Fibroblast of lung (primary cell): ENCODE measurements at places on chromosomes 4 and X. TPM values are rescaled to one million over a fixed set of nuclear protein-coding genes. Genes with fewer than 3 reads are reported as not detected.

GRCh38 chr4:108533245-108533844, 87.0 kb upstream of the RPL34 start:
- no peaks in the 10 kb centered on the region for H3K4me1 ChIP-seq
- no peak overlapping the region for H3K27ac ChIP-seq
- no peaks in the 10 kb centered on the region for H3K27me3 ChIP-seq

DNA sequence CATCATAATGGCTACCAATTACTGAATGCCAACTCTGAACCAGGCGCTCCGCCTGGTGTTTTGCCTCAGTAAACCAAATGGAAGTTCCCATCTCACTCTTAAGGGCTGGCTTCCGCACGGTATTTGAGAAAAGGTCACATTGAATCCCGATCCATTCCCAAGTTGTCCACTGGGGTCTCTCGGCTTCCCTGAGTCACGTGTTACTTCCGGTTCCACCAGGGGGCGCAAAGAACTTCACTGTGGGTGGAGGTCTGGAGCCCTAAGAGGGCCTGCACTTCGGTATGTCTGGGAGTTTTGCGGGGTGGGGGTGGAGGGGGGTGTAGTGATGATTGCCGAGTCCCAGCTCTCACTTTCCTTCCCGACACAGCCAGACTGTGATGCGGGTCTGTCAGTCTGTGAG, 13.4 kb upstream of the NHS start:
- H3K27me3 ChIP-seq: no peaks in the 10 kb centered on the region
- no peak overlapping the region for H3K4me3 ChIP-seq
- H3K4me1 ChIP-seq: no peaks in the 10 kb centered on the region
- H3K36me3 ChIP-seq: no peaks in the 10 kb centered on the region
- no peak overlapping the region for H3K27ac ChIP-seq

- H3K4me3 ChIP-seq: no peak overlapping the region
- no peak for DNase-seq
- H3K4me1 ChIP-seq: peaks cover 9% of the 10 kb centered on the region
- H3K27me3 ChIP-seq: no peaks in the 10 kb centered on the region
- H3K27ac ChIP-seq: no peak overlapping the region
Measured at GRCh38 chr4:140115140-140115539, 38.8 kb downstream of the MAML3 start.

The SPANXD gene
- not detected in 2 replicates for total RNA-seq

GRCh38 chrX:44961817-44962607, 89.0 kb downstream of the KDM6A start:
- H3K27me3 ChIP-seq: no peaks in the 10 kb centered on the region
- no peaks in the 10 kb centered on the region for H3K4me1 ChIP-seq
- no peak overlapping the region for H3K27ac ChIP-seq
- no peak overlapping the region for H3K4me3 ChIP-seq

GRCh38 chrX:103586659-103587058, 1.3 kb downstream of the TCEAL4 start:
- no peaks in the 10 kb centered on the region for H3K27me3 ChIP-seq
- H3K36me3 ChIP-seq: peaks cover 2% of the 10 kb centered on the region
- no peak for DNase-seq
- H3K27ac ChIP-seq: no peak overlapping the region
- peak overlapping the region; percentile 68 for H3K4me3 ChIP-seq
- H3K4me1 ChIP-seq: no peaks in the 10 kb centered on the region

- no peak for DNase-seq
- no peaks in the 10 kb centered on the region for H3K27me3 ChIP-seq
- no peaks in the 10 kb centered on the region for H3K4me1 ChIP-seq
- no peak overlapping the region for H3K27ac ChIP-seq
- H3K4me3 ChIP-seq: no peak overlapping the region
Measured at GRCh38 chr4:105550641-105551040, 1.8 kb upstream of the ARHGEF38 start.

- H3K27me3 ChIP-seq: no peaks in the 10 kb centered on the region
- H3K36me3 ChIP-seq: no peaks in the 10 kb centered on the region
- no peak overlapping the region for H3K4me3 ChIP-seq
- H3K4me1 ChIP-seq: no peaks in the 10 kb centered on the region
- DNase-seq: peak; percentile 15
Measured at GRCh38 chrX:38086451-38087215, 80.3 kb downstream of the SYTL5 start.

GRCh38 chrX:47523297-47523696, 37.7 kb upstream of the ARAF start:
- no peaks in the 10 kb centered on the region for H3K27me3 ChIP-seq
- DNase-seq: peak; percentile 59
- H3K27ac ChIP-seq: no peak overlapping the region
- peak overlapping the region; percentile 58 for H3K4me3 ChIP-seq

DNA sequence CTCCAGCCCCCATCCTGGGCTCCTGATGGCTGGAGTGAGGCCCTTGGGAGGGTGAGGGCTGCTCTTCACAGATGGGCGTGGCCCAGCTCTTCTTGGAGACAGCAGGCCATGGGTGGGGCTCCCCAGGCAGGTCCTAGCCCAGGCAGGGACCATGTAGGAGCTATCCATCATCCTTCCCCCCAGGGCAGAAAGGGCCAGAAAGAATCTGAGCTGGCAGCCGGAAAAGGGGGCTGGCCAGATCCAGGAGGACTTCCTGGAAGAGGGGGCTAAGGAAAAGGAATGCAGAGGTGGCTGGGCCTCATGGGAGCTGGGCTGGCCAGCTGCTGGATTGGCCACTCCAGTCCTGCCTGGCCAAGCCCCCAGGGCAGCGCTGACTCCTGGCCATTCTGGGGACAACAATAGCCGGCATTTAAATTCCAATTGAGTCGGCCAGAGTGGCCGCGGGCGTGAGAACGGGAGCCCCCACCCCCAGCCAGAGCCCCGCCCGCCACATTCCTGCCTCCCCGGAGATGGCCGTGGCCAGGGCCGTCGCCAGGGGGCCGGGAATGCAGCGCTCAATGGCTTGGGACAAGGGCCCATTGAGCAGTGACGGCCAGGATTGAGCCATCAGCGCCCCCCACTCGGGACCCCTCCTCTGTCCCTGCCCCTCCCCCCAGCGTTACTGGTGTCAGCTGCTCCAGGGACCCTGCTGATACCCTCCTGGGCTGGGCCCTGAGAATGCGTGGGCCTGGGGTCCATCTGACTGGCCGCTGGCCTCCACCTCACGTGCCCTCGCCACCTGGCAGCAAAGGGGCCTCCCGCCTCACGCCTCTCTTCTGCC, 15.1 kb upstream of the FGFR3 start:
- H3K27me3 ChIP-seq: no peaks in the 10 kb centered on the region
- no peaks in the 10 kb centered on the region for H3K4me1 ChIP-seq
- peak; percentile 39 for DNase-seq
- no peak overlapping the region for H3K4me3 ChIP-seq
- no peaks in the 10 kb centered on the region for H3K36me3 ChIP-seq
- H3K27ac ChIP-seq: no peak overlapping the region

The UGT2A3 gene
- not detected in 2 replicates for total RNA-seq

The FSTL5 gene
- total RNA-seq: 0.33 TPM in 1 of 2 replicates, not detected in the other

The CC2D2A gene
- 26.5 and 30.9 TPM in 2 replicates for total RNA-seq

GRCh38 chr4:19987746-19988145, 264.0 kb upstream of the SLIT2 start:
- H3K4me1 ChIP-seq: no peaks in the 10 kb centered on the region
- H3K27me3 ChIP-seq: no peaks in the 10 kb centered on the region
- DNase-seq: peak; percentile 49
- no peak overlapping the region for H3K27ac ChIP-seq
- no peak overlapping the region for H3K4me3 ChIP-seq

DNA sequence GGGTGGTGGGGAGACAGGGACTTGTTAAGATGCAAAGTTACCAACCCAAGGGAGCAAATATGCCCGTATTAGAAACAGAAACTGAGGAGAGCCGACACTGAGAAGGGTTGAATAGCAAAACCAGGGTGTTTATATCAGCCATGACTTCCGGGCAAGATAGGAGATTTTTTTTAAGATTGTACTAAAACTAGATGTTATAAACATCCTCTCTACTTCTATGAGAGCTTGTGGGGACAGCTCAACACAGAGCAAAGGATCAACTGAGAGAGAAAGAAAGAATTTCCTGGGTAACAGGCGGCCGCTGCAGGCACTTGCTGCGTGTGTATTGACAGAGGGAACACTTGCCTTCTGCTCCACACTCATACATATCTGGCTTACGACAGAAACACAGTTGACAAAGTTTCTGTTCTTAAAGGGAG, 49.1 kb upstream of the FBXW7 start:
- no peaks in the 10 kb centered on the region for H3K4me1 ChIP-seq
- H3K27me3 ChIP-seq: no peaks in the 10 kb centered on the region
- H3K27ac ChIP-seq: no peak overlapping the region

DNA sequence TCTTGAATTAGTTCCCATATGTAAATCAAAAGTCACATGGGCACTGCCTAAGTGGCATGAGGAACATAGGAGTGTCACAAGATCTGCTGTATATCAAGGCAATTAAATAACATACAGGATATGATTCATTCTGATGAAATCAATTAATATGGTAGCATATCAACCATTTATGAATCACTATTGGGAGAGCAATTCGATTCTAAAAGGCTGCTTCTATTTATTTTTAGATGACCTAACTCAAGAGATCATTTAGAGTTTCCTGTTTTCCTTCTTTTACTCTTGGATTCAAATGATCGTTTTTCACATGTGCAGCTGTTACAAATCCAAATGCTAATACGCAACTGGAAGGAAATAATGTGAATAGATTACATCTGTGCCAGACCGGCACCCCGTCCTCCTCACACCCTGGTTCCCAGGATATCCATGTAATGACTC, 81.9 kb downstream of the HCCS start:
- no peaks in the 10 kb centered on the region for H3K27me3 ChIP-seq
- peak; percentile 5 for DNase-seq
- peaks cover 4% of the 10 kb centered on the region for H3K4me1 ChIP-seq
- no peak overlapping the region for H3K4me3 ChIP-seq
- no peak overlapping the region for H3K27ac ChIP-seq

DNA sequence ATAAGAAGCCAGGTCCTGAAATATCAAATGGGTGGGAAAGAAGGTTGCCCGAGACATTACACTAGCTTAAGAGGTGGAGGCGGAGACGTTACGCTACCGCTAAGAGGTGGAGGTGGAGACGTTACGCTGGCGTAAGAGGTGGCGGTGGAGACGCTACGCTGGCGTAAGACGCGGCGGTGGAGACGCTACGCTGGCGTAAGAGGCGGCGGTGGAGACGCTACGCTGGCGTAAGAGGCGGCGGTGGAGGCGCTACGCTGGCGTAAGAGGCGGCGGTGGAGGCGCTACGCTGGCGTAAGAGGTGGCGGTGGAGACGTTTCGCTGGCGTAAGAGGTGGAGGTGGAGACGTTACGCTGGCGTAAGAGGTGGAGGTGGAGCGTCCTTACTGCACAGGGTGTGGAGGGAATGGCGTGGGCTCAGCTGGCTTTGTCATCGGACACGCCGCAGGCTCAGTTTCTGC, 12.8 kb downstream of the CYP4V2 start:
- peak overlapping the region; percentile 73 for H3K4me3 ChIP-seq
- H3K36me3 ChIP-seq: no peaks in the 10 kb centered on the region
- H3K27ac ChIP-seq: peak overlapping the region; percentile 39
- H3K4me1 ChIP-seq: peaks cover 4% of the 10 kb centered on the region

GRCh38 chr4:151485541-151486131, 76.7 kb downstream of the FHIP1A start:
- H3K27me3 ChIP-seq: no peaks in the 10 kb centered on the region
- H3K27ac ChIP-seq: no peak overlapping the region
- no peaks in the 10 kb centered on the region for H3K36me3 ChIP-seq

DNA sequence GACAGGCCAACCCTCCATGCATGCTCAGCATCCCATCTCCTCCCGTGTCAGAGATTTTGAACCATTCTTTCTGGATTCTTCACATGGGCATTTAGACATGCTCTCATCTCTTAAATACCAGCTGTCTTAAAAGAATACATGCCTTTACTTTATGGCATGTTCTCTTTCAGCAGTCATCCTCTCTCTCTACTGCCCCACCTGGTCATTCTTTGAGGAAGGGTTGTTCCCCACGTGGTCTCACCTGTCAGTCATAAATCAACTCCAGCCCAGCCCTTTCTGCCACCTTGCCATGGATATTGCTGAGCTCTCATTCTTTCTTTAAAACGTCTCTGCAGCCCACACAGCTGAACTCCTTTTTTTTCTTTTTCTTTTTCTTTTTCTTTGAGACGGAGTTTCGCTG, 111.3 kb downstream of the ARHGAP10 start:
- no peak overlapping the region for H3K4me3 ChIP-seq
- H3K27me3 ChIP-seq: no peaks in the 10 kb centered on the region
- H3K4me1 ChIP-seq: peaks cover 2% of the 10 kb centered on the region
- H3K27ac ChIP-seq: no peak overlapping the region
- no peak for DNase-seq

GRCh38 chr4:62093735-62094134, 893.6 kb downstream of the ADGRL3 start:
- no peaks in the 10 kb centered on the region for H3K27me3 ChIP-seq
- no peak overlapping the region for H3K27ac ChIP-seq
- DNase-seq: no peak
- no peaks in the 10 kb centered on the region for H3K4me1 ChIP-seq
- no peaks in the 10 kb centered on the region for H3K36me3 ChIP-seq

The ARAP2 gene
- 2.3 and 3.0 TPM in 2 replicates for total RNA-seq

DNA sequence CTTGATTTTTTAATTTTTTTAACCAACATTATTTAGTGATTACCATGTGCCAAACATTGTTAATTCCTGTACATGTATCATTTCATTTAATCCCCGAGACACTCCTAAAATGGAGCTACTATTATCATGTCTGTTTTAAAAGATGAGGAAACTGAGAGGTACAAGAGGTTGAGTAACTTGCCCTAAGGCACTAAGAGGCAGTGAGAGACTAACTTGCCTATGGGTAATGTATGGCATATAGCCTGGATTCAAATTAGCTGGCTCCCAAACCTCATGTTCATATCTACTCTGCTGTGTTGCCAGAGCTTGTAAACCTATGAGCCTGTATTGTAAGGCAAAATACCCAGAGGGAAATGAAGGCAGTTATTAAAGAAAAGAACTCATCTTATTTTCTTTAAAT, 443.6 kb downstream of the IL15 start:
- H3K4me1 ChIP-seq: no peaks in the 10 kb centered on the region
- DNase-seq: no peak
- no peak overlapping the region for H3K27ac ChIP-seq
- H3K27me3 ChIP-seq: no peaks in the 10 kb centered on the region
- no peak overlapping the region for H3K4me3 ChIP-seq
- no peaks in the 10 kb centered on the region for H3K36me3 ChIP-seq

DNA sequence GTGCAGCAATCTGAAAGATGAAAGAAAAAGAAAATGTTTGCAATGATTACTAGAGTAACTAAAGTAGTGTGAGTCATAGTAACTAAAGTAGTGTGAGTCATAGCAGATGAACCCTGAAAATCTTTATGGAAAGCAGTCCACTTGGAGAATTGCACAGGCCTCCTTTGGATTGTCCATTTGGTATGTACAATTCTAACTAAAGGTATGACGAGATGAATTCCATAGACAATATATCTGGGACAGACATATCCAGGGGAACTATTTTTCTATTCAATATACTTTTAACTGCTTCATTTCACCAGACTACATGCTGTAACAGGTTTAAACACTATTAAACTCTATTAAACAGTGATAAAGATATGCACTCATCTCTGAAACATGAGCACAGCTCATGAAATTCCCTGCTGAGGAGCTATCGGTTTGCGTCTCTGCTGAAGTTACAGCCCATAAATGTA, 798.7 kb downstream of the PCDH7 start:
- H3K36me3 ChIP-seq: no peaks in the 10 kb centered on the region
- no peak overlapping the region for H3K4me3 ChIP-seq
- H3K27ac ChIP-seq: no peak overlapping the region
- H3K4me1 ChIP-seq: no peaks in the 10 kb centered on the region
- no peaks in the 10 kb centered on the region for H3K27me3 ChIP-seq

The MCTS1 gene
- 24.9 and 27.6 TPM in 2 replicates for total RNA-seq

- no peaks in the 10 kb centered on the region for H3K27me3 ChIP-seq
- peaks cover 17% of the 10 kb centered on the region for H3K4me1 ChIP-seq
- peaks cover 7% of the 10 kb centered on the region for H3K36me3 ChIP-seq
- peak overlapping the region; percentile 2 for H3K4me3 ChIP-seq
- H3K27ac ChIP-seq: peak overlapping the region; percentile 87
Measured at GRCh38 chr4:76781698-76782595, 116.0 kb downstream of the SOWAHB start.

The ARMCX2 gene
- 73.7 and 107 TPM in 2 replicates for total RNA-seq

The ABCG2 gene
- 0.51 and 1.3 TPM in 2 replicates for total RNA-seq
